ENCODE measurements at places on chromosomes 4 and X. TPM values are rescaled to one million over a fixed set of nuclear protein-coding genes. Genes with fewer than 3 reads are reported as not detected.

GRCh38 chr4:163256680-163257343 lies 75.6 kb downstream of the NPY1R start:
- no peak overlapping the region for H3K4me3 ChIP-seq
- DNase-seq = no peak
- H3K4me1 ChIP-seq = no peaks in the 10 kb centered on the region
- H3K36me3 ChIP-seq = no peaks in the 10 kb centered on the region

DNA sequence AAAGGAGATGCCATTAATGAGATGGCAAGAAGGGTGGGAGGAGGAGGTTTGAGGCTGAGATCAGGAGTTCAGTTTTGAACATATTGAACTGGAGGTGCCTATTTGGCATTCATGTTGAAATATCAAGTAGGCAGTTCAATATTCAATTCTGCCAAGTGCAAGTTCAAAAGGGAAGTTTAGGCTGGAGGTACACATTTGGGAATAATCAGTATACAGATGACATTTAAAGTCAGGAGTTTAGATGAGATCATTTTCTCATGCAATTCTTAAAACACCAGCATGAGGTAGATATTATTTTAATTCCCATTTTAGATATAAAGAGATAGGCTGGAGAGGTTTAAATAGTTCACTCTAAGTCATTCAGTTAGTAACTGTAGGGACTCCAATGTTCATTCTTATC lies 26.1 kb downstream of the COQ2 start:
- H3K27me3 ChIP-seq = no peaks in the 10 kb centered on the region
- no peak overlapping the region for H3K27ac ChIP-seq

DNA sequence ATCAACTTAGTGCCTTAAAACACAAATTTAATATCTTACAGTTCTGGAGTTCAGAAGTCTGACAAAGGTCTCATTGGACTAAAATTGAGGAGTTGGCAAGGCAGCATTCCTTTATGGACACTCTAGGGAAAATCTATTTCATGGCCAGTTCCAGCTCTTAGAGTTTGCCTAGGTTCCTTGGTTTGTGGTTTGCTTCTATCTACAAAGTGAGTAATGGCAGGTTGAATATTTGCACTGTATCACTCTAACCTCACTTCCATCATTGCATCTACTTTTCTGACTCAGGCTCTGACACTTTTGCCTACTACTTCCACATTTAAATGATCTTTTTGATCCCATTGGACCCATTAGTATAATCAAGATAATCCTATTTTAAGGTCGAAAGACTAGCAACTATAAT lies 64.7 kb upstream of the PCDH10 start:
- no peaks in the 10 kb centered on the region for H3K4me1 ChIP-seq
- no peak overlapping the region for H3K27ac ChIP-seq
- H3K4me3 ChIP-seq = no peak overlapping the region
- H3K27me3 ChIP-seq = no peaks in the 10 kb centered on the region
- no peaks in the 10 kb centered on the region for H3K36me3 ChIP-seq
- no peak for DNase-seq

DNA sequence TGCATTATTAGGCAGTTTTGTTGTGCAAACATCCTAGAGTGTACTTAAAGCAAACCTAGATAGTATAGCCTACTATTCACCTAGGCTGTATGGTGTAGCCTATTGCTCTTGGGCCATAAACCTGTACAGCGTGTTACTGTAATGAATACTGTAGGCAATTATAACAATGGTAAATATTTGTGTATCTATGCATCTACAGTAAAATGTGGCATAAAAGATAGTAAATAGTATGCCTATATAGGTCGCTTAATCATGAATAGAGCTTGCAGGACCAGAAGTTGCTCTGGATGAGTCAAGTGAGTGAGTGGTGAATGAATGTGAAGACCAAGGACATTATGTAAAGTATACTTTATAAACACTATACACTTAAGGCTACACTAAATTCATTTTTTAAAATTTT lies 16.6 kb downstream of the USO1 start:
- H3K4me1 ChIP-seq = peaks cover 30% of the 10 kb centered on the region
- H3K4me3 ChIP-seq = no peak overlapping the region
- DNase-seq = no peak
- H3K27ac ChIP-seq = no peak overlapping the region

DNA sequence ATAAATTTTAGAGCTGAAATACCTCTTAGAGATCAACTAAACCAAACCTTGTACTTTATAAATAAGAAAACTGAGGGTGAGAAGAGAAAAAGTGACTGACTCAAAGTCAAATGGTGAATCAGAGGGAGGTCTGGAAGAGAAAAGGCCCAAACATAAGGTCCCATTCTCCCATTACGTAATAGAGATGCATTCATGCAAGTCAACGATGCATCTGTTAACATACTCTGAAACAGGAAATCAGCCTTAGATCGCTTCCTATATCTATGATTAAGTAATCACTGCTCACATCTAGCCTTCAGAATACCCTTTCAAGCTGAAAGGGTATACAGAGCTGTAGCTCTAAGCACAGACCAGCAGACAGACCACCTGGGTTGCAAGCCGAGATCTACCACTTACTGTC lies 6.5 kb downstream of the RNF150 start:
- no peak overlapping the region for H3K4me3 ChIP-seq
- H3K27me3 ChIP-seq = no peaks in the 10 kb centered on the region
- no peak overlapping the region for H3K27ac ChIP-seq
- no peaks in the 10 kb centered on the region for H3K36me3 ChIP-seq

DNA sequence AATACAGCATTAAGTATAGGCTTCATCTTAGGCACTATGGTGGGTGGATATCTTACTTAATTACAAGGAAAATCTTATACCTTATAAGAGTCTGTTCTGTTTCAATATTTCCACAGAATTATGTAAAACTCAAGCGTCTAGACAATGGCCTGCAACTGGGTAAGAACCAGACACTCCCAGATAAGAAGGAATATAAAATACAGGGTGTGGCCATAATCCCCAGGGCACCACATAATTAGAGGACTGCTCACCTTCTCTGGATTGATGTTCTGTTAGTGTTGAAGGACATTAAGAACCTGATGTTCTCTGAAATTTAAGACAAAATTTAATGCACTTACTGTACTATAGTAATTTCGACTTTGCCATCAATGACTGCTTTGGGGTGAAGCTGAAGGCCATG lies 198.2 kb upstream of the ARSJ start:
- no peaks in the 10 kb centered on the region for H3K27me3 ChIP-seq
- H3K27ac ChIP-seq = no peak overlapping the region
- DNase-seq = no peak
- no peaks in the 10 kb centered on the region for H3K4me1 ChIP-seq
- no peaks in the 10 kb centered on the region for H3K36me3 ChIP-seq
- no peak overlapping the region for H3K4me3 ChIP-seq

GRCh38 chr4:54802336-54802735 lies 144.6 kb downstream of the KIT start:
- DNase-seq = peak; percentile 22
- no peaks in the 10 kb centered on the region for H3K36me3 ChIP-seq
- H3K4me3 ChIP-seq = no peak overlapping the region
- no peak overlapping the region for H3K27ac ChIP-seq
- no peaks in the 10 kb centered on the region for H3K27me3 ChIP-seq

SAT1 gene
- 89.8 TPM for total RNA-seq

LRCH2 gene
- 8.2 TPM for total RNA-seq
